ENCODE measurements at places on chromosomes 12 and 14.

GRCh38 chr14:67650151-67650550, 24.3 kb downstream of the VTI1B start:
- DNase-seq, result no peak

GRCh38 chr12:124392667-124393413, 97.9 kb downstream of the RFLNA start:
- DNase-seq, result no peak

GRCh38 chr12:54413284-54414190, 5.5 kb downstream of the ITGA5 start:
- DNase-seq, result peak; percentile 80

DNA sequence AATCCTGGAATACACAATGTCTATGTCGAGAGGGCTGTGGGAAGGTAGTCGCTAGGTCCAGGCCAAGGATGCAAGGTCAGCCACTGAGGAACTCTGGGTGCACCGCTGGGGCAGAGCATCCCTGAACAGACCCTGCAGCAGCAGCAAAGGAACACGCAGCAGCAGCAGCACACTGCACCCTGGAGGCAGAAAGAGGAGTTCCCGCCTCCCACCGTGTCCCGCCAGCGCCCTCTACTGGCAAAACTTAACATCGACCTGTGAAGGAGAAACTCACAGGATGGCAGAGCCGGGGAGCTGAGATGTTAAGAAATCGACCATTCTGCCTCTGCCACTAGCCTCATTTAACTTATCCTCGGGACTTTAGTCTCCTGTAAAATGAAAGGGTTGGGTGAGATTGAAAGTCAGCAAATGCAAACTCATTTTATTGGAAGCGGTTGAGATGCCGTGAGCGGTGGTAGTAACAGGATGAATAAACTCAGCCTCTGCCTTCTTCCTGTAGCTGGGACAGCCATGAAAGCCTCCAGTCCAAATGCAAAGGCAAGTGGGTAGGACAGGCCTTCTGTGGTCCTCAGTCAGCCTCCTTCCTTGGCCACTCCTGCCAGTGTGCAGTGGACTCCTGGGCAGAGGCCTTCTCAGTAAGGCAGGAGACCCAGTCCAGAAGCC, 45.6 kb downstream of the STAB2 start:
- DNase-seq, result peak; percentile 60

- DNase-seq, result no peak
Measured at GRCh38 chr12:127607146-127607725, 659.7 kb upstream of the TMEM132C start.

DNA sequence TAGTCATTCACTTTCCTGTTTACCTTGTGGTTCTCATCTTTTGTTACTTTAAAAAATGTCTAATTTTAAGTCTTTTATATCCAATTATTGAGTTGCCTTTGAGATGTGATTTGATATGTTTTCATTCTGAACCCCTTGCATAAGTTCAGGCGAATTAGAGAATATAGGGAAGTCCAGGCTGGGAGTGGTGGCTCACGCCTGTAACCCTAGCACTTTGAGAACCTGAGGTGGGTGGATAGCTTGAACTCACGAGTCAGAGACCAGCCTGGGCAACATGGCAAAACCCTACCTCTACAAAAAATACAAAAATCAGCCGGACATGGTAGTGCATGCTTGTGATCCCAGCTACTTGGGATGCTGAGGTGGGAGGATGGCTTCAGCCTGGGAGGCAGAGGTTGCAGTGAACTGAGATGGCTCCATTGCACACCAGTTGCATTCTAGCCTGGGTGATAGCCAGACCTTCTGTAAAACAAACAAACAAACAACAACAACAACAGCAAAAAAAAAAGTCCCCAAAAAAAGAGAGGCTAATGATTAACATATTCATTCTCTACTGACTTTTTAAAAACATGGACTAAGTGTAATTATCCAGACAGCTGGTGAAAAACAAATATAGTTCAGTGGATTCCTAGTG, 451.1 kb upstream of the RGS6 start:
- no peak for DNase-seq

- peak; percentile 75 for DNase-seq
Measured at GRCh38 chr12:56193025-56193578, 3.8 kb upstream of the SMARCC2 start.

DNA sequence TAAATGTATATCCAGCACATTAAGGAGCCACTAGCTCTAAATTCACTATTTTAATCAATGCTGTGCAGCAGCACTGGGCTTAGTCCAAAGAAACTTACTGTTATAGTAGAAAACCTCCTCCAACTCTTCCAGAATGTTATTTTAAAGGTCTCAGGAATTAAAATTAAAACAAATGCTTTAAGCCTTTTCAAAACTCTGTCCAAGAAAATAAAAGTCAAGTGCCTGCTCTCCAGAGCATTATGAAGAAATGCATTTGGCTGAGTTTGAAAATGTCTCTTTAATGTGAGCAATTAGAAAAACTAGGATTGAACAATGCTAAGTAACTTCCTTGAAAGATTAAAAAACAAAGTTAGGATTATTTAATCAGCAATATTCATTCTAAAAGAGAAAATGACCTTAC, 322.4 kb upstream of the DCN start:
- no peak for DNase-seq

GRCh38 chr12:93683410-93683809, 6.2 kb downstream of the CRADD start:
- no peak for DNase-seq

GRCh38 chr12:103929784-103930033, 501 bp upstream of the HSP90B1 start:
- no peak for DNase-seq

DNA sequence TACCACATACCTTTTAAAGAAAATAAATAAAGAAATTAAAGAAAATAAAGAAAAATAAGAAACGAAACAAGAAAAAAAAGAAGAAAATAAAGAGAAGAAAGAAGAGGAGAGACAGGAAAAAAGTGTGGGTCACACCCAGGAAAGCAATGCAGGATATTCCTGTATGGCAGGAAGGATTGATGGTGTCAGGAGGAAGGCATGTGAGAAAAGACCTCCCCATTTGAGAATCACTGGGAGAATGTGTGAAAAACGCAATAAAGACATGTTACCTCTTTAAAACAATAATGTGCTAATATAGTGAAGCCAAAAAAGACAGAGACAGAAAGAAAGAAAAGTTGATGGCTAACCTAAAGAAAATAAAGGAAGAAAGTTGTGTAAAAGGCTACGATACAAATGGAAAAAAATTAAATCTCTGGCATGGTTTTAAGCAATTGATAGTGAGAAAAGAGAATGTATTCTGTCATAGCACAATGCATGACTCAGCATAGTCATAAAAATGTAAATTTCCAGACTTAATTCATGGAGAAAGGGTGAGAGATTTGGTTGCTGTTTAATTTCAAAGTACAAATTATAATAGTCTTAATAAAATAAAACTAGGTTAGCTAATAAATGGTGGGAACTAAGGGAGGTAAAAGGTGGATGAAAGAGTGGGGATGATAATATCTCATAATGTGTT, 24.3 kb upstream of the FOXG1 start:
- no peak for DNase-seq

DNA sequence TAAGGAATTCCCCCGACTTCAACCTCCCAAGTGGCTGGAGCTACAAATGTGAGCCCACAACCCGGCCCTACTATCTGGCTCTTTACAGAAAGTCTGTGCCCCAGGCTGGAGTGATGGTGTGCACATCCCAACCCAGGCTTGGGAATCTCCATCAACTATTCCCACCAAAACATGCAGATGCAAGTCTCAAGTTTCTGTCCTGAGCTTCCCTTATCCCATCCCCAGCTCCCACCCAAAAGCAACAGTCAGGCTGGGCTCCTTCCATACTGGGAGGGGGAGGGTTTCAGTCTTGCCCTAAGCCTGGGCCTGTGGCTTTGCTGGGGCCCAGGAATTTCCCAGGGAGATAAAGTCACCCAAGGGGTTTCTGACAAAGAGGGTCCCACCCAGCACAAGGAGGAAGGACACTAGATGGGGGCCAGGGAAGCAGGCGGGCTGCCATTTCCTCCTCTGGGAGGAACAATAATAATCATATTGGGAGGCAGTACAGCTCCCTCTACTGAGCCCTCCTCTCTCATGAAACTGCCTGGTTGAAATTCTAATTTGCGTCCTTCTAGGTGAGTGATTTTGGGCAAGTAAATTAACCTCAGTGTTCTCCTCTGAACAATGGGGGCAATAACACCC, 8.0 kb downstream of the SLC8B1 start:
- no peak for DNase-seq

- no peak for DNase-seq
Measured at GRCh38 chr12:42996869-42997431, 407.4 kb upstream of the PRICKLE1 start.

GRCh38 chr14:56352999-56353398, 226.6 kb upstream of the TMEM260 start:
- no peak for DNase-seq

- no peak for DNase-seq
Measured at GRCh38 chr12:116039081-116039480, 238.4 kb downstream of the MED13L start.

- DNase-seq, result no peak
Measured at GRCh38 chr12:110269622-110270124, 11.4 kb upstream of the ATP2A2 start.

DNA sequence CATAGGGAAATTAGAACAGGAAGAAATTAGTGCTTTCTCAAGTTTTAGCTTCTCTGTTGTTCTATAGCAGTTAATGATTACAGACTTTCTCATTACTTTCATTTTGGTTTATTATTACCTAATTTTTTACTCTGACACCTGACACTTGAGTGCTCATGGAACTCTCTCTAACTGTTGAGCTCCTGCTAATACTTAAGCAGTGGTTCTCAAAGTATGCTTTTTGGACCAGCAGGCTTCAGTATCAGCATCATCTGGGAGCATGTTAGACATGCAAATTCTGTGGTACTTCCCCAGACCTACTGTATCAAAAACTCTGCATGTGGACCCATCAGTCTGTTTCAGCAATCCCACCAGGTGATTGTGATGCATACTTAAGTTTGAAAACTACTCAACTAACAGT, 235.3 kb downstream of the CCDC91 start:
- no peak for DNase-seq

GRCh38 chr12:13798162-13798561, 183.2 kb downstream of the GRIN2B start:
- no peak for DNase-seq

DNA sequence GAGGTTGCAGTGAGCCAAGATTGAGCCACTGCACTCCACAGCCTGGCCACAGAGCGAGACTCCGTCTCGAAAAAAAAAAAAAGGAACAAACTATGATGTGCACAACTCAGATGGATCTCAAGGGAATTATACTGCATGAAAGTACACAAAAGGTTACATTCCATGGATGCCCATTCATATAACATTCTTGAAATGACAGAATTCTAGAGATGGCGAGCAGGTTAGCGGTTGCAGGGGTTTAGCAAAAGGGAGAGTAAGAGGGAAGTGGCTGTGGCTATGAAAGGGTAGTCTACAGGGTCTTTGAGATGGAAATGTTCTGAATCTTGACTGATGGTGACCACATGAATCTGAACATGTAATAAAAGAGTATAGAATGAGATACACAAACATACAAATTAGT, 49.7 kb downstream of the CKB start:
- no peak for DNase-seq

All from activated CD8-positive, alpha-beta memory T cell treated with anti-CD3 and anti-CD28 coated beads for 24 hours (primary cell).